ENCODE measurements at places on chromosomes 5 and 9.
A peak's percentile ranks its signal among the peaks of the same experiment; 100 is the strongest.

DNA sequence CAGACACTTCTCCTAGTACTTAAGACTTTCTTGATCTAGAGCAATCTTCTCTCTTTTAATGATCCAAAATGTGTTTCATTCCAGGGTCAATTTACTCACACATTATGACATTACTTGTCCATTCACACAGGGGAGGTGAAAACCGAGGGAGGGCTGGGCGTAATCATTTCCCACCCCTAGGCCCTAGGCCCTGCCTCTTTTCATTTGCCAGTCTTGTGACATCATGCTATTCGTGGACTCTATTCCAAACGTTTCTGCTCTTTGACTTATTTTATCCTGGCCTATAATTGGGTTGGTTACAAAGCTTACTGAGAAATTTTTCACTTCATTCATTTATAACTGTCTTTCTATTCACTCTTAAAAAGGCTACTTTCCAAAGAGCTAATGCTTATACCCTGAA lies 2.4 kb downstream of the DCAF12 start:
- DNase-seq: no peak

DNA sequence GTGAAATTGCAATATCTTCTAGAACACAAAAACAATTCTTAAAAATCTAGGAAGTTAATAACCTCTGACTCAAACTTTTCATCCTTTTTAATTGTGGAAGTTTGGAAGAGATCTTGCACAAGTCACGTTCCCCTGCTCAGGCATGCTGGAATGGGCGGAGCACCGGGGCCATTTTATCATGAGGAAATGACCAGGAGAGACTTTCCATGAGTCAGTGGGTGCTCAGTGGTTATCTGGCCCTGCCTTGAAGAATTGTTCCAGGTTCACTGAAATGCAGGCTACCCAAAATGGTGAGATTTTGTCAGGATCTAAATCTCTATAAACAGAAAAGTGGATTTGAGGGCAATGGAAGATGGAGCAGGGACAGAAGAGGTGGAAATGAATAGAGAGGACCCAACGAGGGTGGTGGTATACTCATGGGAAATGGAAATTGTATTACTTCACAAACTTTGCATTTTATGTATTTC lies 61.2 kb downstream of the FYB1 start:
- DNase-seq: no peak

- DNase-seq: no peak
These were observed 18.9 kb upstream of the MOCS2 start for GRCh38 chr5:53128481-53128880.

DNA sequence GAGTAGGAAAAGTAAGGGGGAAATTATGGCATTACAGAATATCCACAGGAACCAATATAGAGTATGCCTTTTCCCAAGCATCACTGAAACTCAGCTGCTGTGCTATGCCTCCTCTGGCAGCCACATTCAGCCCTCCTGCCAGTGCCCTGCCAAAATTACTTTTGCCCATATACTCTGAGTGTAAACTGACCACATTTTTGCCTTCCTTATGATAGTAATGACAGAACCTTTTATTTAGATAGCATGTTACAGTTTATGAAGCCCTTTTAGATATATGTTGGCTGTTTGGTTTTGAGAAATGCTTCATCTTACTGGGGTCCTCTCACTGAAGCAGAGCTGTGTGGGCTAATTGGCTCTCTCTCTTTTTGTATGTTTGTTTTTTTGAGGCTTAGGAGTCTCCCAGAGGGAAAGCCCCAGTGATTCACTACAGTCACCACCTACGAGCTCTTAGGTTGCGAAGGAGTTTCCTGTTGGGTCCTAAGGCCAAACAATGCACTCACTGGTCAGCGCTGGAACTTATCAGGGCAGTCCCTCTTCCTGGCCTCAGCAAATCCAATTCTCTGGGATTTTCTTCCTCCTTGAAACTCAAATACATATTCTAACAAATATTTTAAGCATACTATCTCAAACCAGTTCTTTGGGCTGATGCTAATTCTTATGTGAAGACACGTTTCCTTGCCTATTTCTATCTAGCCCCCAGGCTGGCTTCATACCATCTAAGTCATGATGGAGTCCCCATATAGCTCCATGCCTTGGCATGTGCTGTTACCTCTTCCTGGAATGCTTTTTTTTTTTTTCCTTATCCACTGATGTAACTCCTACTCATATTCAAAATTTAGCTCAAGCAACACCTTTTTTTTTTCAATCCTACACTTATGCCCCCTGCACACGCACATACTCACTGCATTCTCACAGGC lies 3.7 kb downstream of the PHF24 start:
- no peak for DNase-seq

GRCh38 chr5:75265731-75266130 lies 29.1 kb upstream of the ANKRD31 start:
- DNase-seq: peak; percentile 21

- no peak for DNase-seq
These were observed 5.3 kb downstream of the TNPO1 start for GRCh38 chr5:72821776-72822175.

- no peak for DNase-seq
These were observed 289.3 kb downstream of the FANCC start for GRCh38 chr9:95027914-95028852.

DNA sequence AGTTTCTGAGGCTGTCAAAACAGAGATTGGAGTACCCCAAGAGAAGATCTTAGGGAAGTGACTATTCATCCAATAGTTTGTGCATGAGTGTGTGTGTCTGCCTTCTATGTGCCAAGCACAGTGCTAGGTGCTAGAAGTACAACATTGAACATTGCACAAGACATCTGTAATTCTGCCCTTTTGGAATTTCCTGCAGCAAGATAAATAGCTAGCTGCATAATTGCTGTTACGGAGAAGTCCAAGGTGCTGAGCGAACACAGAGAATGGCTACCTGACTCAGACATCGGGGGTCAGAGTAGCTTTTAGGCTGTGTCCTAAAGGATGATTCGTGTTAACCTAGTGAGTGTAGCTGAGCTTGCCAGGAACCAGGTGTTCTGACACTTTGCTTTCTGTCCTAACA lies 44.8 kb downstream of the PAPPA start:
- no peak for DNase-seq

DNA sequence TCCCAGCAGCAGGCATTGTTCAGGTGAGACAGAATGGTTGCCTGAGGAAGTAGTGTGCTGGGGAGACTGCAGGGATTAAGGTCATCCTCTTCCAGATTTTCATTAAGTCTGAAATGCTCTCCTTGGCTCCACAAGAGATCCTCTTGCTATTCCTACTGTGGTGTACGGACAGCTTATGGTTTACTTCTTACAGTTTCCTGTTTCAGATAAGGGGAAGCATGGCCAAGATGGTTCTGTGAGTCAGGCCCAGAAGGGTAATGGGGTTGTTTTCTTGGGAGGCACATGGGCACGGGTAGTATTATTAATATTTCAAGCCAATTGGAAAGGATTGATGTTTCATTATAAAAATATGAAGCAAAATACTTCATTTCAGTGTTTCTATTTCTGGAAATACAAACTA lies 42.9 kb downstream of the GLRX start:
- DNase-seq: no peak

- DNase-seq: no peak
These were observed 169.2 kb downstream of the SLC12A2 start for GRCh38 chr5:128252756-128253155.

Measured in CD4-positive, alpha-beta T cell treated with Interleukin-6 at 100 ng/mL for 8 hours (primary cell).